D341Med (cell line): ENCODE measurements at places on chromosomes 4 and X.

- no peak for DNase-seq
These were observed 347 bp downstream of the AMTN start for GRCh38 chr4:70518716-70519115.

DNA sequence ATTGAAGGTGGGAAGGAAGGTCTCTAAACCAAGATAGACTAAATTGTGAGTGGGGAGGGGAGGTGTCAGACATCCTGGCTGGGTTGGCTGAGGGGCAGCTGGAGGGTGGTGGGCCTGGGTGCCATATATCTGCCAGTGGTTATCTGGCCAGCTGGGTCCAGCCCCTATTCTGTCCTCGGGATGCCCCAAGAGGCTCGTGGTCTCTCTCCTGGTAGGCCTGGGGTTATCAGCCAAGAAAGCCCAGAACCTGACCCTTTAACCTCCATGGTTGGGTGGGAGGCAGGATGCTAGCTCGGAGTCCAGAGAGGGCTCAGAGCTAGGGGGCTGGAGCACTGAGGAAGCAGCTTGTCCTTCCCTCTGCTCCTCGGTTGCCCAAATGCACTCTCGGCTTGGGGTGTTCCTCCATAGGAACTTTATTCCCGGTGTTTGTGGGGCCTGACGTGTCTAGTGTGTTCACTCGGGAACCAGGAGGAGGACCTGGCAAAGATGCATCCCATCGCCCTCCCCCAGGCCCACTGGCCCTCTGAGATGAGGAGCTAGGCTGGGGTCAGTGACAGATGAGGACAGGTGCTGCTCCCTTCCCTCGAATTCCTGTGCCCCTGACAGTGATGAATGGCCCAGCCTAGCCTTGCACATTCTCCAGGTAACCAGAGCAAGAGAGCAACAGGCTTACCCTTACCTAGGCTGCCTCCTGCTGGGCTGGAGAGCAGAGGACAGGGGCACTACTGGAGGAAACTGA lies 5.2 kb upstream of the EFNB1 start:
- DNase-seq = no peak

DNA sequence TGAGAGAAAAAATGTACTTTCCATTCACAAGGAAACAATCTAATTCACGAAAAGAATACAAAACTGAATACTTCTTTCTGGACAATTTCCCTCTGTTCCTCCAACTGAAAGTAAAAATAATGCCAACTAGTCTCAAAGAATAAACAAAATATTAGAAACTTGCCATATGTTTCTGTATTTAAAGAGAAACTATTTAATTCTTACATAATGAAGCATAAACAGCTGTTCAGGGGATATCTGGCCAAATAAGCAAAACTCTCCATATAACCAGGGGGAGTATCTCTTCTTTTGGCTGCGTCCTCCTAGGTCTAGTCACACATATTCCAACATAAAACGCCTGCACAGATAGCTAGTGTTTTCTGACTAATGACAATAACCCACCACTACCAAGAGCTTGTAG lies 805 bp downstream of the GATB start:
- no peak for DNase-seq

DNA sequence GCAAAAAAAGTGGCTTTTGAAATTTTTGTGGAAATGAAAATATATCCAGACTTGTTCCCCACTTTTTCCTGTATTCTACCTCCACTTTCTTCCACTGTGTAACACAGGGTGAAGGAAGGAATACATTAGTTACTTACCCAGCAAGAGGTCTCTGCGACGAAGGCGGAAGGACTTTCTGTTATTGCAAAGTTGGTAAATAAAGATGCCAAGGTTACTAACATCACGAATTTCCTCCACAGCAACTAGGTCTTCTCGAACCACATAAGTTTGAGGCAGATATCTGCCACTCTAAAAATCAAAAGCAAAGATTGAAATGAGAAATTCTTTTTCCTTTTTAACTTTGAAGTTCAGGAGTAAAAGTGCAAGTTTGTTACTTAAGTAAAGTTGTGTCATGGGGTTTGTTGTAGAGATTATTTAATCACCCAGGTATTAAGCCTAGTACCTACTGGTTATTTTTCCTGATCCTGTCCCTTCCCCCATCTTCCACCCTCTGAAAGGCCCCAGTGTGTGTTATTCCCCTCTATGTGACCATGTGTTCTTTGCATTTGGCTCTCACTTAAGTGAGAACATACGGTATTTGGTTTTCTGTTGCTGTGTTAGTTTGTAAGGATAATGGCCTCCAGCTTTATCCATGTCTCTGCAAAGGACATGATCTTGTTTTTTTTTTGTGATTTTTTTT lies 5.8 kb downstream of the ITM2A start:
- DNase-seq = no peak

DNA sequence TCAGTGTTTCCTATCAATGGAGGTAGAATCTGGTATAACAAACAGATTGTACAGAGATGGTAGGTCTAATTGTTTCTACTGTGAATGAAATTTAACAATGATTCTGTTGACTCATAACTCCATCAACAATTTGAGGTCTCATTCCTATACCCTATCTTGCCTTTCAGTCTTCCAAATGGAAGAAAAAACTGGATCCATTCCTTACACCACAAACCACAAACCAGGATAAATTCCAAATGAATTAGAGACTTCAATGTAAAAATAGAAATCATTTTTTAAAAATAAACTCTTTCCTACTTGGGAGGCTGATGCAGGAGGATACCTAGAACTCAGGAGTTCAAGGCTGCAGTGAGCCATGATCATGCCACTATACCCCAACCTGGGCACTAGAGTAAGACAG lies 114.4 kb upstream of the WDR44 start:
- DNase-seq = no peak

DNA sequence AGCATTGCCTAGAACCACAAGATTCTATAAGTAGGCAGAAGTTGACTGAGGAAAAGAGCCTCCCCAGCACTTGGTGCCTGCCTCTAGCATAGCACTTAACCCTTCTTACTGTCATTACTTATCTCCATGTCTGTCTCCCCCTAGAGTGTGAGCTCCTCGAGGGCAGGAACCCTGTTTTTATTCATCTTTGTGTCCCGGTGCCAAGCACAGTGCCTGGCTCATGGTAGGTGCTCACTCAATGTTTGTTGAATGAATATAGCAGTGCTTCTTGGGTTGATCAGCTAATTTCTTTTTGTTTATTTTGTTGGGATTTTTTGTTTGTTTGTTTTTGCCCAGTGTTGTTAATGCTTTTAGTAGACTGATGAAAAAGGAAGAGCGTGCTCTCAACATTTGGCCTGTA lies 30.3 kb downstream of the KLF3 start:
- no peak for DNase-seq

DNA sequence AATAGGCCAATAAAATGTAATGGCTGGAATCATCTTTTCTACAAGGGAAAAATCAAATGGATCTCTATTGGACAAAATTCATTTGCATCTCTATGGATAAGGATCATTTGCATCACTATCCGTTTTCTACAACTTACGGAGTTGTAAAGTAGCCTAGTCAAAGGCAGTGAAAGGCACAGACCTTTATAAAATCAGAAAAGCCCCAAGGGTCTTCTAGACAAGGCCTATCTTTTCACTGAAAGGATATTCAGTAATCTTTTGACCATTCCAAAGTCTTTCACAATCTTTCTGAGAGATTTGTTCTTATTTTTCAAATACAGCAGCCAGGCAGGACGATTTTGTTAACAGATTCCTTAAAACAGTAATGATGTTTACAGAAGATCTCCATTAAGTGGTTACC lies 119.5 kb upstream of the JADE1 start:
- DNase-seq = no peak

- no peak for DNase-seq
These were observed 3.3 kb downstream of the HTT start for GRCh38 chr4:3077796-3078195.

- peak; percentile 28 for DNase-seq
These were observed 196.0 kb upstream of the DCAF8L1 start for GRCh38 chrX:28177202-28177601.

GRCh38 chr4:42906341-42906740 lies 13.8 kb downstream of the GRXCR1 start:
- no peak for DNase-seq

- no peak for DNase-seq
These were observed 40.0 kb downstream of the DHX15 start for GRCh38 chr4:24544208-24544988.

- DNase-seq = no peak
These were observed 230.8 kb upstream of the TET2 start for GRCh38 chr4:104915864-104916263.

DNA sequence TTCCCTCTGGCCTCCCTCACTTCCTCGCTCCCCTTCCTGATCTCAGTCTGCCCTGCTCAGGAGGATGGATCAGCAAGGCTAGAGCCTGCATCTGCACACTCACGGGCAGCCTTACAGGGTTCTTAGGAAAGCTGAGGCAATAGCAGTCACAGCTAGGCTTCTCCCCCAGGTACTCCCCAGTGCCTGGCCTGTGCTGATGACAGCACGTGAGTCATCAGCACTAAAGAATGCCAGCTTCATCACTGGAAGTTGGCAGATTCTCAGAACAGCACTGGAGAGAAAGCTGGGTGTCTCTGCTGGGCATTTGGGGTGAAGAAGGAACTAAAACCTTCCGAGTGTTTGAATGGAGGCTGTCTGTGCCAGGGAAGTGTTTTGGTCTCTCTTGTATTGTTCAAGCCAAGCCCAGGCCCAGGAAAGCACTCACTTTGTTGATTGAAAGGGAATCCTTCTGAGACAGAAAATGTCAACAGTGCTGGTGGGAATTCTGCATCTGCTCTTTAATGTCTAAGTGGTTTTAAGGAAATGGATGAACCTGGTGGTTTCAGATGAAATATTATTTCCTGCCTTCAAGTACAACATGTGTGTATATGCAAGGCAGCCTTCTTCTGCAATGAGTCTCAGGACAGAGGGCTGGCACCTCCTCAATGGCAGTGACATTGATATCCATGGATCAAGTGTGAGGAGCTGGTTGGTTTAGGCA lies 73.0 kb upstream of the SCOC start:
- no peak for DNase-seq

- no peak for DNase-seq
These were observed 2.0 kb downstream of the SETD7 start for GRCh38 chr4:139553751-139554641.
